A549 (cell line): ENCODE measurements at places on chromosomes 2 and 18. TPM values are rescaled to one million over a fixed set of nuclear protein-coding genes. Genes with fewer than 3 reads are reported as not detected.

DNA sequence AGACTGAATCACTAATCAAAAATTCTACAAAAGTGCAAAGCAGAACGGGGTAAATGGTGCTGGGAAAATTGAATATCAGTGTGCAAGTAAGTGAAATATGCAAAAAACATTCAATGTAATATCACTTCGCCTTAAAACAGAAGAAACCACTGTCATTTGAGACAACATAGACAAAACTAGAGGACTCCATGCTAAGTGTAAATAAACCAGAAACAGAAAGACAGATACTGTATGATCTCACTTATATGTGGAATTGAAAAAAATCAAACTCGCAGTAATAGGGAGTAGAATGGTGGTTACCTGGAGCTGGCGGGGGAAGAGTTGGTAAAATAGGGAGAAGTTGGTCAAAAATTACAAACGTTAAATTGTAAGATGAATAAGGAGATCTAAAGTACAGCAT is 1420.0 kb upstream of the CDH2 start:
- no peak for DNase-seq

GRCh38 chr2:68404164-68404563 is 39.1 kb downstream of the PLEK start:
- no peak for DNase-seq

DNA sequence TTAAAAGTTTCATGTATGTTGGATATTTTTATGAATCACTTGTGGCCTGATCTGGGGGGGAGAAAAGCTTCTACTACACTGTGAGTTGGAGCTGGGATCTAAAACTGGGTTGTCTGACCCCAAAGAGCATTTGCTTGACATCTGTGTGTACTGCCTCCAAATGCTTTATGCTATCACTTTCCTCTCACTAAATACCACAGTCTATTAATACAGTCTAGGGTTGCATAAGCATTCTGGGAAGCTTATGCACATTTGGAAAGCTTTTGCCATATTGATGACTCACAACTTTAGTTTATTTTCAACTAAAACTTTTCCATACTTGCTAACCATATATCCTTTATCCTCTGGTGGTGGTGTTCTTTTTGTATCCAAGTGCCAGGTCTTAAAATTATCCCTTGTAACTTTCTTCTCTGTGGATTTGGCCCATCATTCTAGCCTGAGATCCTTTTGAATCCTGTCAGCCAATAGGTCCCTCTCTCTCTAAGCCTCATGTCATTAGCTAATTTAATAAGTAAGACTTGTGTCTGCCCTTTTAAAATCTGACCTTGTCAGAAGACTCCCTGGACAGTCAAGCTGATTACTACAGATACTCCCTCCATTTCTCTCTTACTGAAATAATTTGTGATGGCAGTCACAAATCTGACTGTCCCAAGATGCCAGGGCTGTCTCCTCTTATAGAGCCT is 72.7 kb downstream of the NXPH2 start:
- no peak for DNase-seq

DNA sequence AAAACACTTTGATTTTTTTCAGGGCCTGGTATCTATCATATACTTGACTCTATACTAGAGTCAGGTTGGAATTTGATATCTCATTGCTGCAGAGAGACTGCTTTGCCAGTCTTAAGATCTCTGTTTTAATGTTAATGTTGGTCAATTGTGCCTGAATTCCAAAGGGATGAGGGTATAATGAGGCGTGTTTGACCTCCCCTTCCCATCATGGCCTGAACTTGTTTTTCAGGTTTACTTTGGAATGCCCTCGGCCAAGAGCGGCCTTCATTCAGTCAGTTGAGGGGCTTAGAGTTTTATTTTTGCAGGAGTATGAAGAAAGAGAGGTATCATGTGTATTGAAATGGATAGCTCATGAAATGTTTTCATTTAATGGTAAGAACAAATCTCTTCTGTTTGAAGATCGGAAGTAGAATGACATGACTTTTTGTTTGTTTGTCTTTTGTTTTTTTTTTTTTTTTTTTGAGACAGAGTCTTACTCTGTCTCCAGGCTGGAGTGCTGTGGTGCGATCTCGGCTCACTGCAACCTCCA is 119.0 kb downstream of the KIAA1328 start:
- no peak for DNase-seq

GRCh38 chr2:128591861-128592822 is 273.5 kb upstream of the HS6ST1 start:
- no peak for DNase-seq

GRCh38 chr2:199136681-199137080 is 321.1 kb downstream of the SATB2 start:
- DNase-seq, result no peak

- no peak for DNase-seq
Observed at GRCh38 chr2:235381261-235381912, 112.5 kb upstream of the AGAP1 start.

STAT4 gene
- 11.6 to 14.0 TPM (median 11.7 TPM) in 3 replicates for polyA plus RNA-seq

MYOM1 gene
- polyA plus RNA-seq, result 0.18 to 0.34 TPM (median 0.33 TPM) in 3 replicates

AMMECR1L gene
- polyA plus RNA-seq, result 15.5 to 15.9 TPM (median 15.6 TPM) in 3 replicates
